ENCODE measurements at places on chromosomes 12 and 14.

DNA sequence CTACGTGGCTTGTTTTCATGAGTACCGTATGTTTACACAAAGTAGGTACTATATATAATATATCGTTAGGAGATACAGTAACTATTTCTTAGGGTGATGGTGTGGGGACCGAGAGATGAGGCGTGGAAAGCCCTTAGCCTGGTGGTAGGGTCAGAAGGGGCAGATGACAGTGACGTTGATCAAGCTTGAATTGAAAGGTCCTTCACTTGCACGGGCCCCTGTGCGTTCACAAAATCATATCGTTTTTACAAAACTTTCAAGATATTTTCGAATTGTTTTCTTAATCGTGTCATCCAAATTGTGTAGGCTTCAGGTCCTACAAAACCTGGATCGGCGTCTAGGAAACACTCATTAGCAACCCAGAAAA is 881 bp upstream of the SOS2 start:
- no peak for DNase-seq

DNA sequence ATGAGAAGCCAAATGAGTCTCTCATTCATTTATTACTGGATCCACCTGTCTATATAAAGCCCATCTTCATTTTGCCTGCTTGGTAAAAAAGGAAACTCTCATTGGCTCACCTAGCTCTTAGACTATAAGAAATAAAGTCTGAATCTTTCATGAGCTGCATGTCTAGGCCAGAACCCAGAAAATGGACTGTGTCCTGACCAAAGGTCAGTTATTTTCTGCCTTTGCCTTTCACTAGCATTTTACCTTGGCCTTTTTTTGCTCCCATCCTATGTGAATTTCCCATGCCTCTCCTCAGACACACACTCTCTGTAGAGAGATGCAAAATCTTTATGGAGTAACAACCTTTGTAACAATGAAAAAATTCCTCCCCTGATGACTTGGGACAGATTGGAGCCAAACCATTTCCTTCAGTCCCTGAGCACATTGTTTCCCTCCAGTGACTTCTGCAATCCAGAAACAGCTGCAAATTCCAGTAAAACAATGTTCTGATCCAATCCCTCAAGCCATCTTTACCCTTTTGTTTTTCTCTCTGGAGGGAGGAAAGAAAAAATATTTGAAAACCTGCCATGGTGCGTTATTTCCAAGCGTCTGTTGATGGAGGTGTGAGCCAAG is 33.6 kb upstream of the MAP3K9 start:
- DNase-seq: no peak

GRCh38 chr12:16626991-16627390 is 21.0 kb upstream of the LMO3 start:
- DNase-seq: no peak

GRCh38 chr14:95033682-95034632 is 123.4 kb downstream of the DICER1 start:
- DNase-seq: no peak

- DNase-seq: no peak
Measured at GRCh38 chr14:93532541-93532940, 101.8 kb downstream of the UNC79 start.

DNA sequence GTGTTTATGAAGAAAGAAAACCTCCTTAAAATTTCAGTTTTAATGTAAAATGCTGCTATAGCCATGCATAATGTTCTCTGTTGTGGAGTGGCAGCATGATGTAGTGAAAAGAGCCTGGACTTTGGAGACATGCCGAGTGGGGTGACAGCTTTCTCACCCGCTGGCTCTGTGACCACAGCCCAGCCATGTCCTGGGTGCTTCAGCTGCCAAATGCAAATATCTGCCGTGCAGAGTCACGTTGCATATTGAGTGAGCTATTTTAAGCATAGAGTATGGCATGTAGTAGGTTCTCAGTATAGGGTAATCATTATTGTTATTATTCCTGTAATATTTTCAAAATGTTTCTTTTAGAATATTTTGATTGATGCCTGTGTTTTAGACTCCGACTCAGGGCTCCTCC is 15.5 kb upstream of the TCTN2 start:
- DNase-seq: no peak

GRCh38 chr12:60196366-60196765 is 600.5 kb downstream of the SLC16A7 start:
- peak; percentile 6 for DNase-seq

- peak; percentile 47 for DNase-seq
Measured at GRCh38 chr12:45966486-45966885, 23.9 kb downstream of the SCAF11 start.

GRCh38 chr12:92606956-92607355 is 95.8 kb upstream of the PLEKHG7 start:
- DNase-seq: no peak

DNA sequence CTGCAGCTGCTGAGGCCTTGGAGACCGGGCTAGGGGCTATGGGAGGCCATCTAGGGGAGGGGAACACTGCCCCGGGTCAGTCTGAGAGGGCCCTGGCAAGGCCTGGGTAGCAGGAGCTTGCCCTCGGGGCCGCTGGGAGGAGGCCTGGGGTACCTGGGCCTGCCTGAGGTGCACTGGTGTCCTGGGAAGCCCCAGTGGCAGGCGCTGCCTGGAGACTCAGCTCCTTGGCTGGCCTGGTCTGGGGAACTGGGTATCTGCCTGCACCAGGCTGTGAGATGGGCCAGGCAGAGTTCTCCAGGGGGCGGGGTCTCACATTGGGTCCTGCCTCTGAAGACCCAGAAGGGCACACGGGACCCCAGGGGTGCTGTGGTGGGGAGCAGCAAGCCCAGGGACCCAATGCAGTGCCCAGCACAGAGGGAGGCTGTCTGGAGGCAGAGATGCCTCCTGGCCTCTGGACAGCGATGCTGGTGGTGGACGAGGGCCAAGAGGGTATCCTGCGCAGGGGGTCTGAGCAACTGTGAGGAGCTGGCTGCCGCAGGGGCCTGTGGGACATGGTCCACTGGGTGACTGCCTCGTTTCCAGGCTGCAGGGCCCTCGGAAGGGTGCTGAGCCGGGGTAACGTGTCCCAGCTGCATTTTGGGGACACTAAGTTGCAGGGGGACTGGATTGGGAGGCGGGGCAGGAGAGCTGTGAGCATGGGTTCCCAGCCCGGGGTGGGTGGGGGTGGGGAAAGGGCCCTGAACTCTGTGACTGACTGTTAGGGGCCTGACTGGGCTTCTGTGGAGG is 7.4 kb upstream of the MTA1 start:
- no peak for DNase-seq

DNA sequence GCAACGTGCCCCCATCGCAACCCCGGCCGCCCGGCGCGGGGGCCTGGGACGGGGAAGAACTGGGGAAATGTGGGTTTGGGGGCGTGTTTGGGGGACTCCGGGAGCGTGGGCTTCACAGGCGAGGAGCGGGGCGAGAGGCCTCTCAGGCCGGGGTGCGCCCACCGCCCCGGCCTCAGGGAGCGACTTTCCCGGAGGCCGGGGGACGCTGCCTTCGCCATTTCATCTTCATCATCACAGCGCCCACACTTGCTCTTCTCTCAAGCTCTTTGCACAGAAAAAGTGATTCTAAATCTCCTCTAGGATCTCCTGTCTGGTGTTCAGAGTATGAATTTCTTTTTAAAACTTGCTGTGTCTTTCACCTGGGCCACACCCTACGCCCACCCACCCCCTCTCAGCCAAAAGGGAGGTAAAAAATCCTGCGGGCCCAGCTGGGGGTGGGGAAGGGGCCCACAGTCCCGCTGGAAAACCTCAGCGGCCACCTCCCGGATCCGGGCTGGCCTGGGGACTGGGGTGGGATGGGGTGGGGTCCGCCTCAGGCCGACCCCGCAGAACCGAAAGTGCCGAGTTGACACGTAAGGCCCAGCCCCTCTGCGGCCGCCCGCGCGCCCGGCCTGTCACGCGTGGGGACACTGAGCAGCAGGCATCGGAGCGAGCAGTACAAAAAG is 7.4 kb downstream of the CDKN1B start:
- DNase-seq: no peak

GRCh38 chr14:92539875-92540274 is 26.3 kb downstream of the RIN3 start:
- no peak for DNase-seq

DNA sequence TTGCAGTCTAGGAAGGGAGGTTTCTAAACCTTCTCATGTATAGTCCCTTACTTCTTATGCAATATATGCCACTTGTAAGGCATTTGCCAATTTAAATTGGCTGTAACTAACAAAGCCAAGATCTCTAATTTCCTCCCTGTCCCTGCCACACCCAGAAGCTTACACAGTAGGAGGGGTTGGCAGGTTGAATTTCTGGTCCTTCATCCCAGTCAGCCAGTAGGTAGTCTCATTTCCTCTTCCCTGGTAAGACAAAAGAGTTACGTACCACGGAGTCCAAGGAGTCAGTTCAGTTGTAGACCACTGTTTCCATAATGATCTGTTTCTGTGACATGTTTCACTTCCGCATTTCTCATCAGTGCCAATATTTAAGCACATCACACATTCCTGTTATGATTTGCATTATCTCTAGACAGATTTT is 47.0 kb upstream of the PLBD1 start:
- no peak for DNase-seq

DNA sequence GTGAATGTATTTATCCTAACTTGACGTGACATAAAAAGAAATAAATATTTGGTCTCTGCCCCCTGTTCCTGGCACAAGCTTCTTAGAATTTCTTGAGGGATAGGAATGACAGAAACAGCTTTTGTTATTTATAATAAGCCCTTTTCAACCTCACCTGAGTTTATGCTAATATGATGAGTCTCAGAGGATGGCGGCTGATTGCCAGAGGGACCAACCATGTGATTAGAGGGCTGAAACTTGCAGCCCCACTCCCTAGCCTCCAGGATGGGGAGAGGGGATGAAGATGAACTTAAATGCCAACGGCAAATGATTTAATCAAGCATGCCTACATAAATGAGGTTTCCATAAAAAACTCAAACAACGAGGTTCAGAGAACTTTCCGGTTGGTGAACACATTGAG is 42.9 kb downstream of the DNAI7 start:
- no peak for DNase-seq

DNA sequence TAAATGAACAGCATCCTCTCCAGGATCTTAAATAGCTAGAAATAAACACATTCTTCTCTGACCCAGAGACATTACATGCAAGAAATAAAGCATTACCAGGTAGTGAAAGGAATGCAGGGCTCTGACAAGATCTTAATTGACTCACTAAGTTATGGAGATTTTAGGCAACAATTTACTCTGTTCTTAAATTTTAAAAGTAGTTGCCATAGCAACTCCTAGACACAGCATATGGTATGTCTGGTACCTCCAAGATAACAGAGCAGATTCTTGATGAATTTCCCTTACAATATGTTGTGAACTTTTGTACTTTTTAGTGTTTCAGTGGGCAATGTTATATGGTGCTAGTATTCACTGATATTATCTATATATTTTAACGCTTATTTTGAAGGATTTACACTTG is 76.7 kb upstream of the G2E3 start:
- peak; percentile 48 for DNase-seq

- no peak for DNase-seq
Measured at GRCh38 chr12:51622564-51622963, 31.5 kb downstream of the SCN8A start.
